Cerebellum (tissue), 4 donors: ENCODE measurements at places on chromosomes 6 and 20. TPM values are rescaled to one million over a fixed set of nuclear protein-coding genes. Genes with fewer than 3 reads are reported as not detected.

Gene HUS1B
- total RNA-seq: 3.8 TPM

Gene HLA-DOA
- total RNA-seq: 1.1 TPM

Gene HLA-G
- not detected for total RNA-seq

Gene HLA-DRB1
- 0.73 TPM for total RNA-seq

Gene NKX2-4
- total RNA-seq: not detected

Gene CFB
- total RNA-seq: 2.2 TPM

Gene GUCA1A
- 1.6 TPM for total RNA-seq

Gene MCHR2
- 0.91 TPM for total RNA-seq

- DNase-seq: no peak
These were observed 898.2 kb upstream of the MAP3K7 start for GRCh38 chr6:91485047-91485446.

- DNase-seq: no peak
These were observed 71.0 kb upstream of the SLC22A16 start for GRCh38 chr6:110547266-110547964.

Gene BCAS1
- total RNA-seq: 6.1 TPM

- peak; percentile 60 for DNase-seq
These were observed 8.8 kb upstream of the C20orf144 start for GRCh38 chr20:33653218-33653899.

GRCh38 chr6:111057074-111057752 is 30.1 kb upstream of the SLC16A10 start:
- DNase-seq: peak; percentile 60

DNA sequence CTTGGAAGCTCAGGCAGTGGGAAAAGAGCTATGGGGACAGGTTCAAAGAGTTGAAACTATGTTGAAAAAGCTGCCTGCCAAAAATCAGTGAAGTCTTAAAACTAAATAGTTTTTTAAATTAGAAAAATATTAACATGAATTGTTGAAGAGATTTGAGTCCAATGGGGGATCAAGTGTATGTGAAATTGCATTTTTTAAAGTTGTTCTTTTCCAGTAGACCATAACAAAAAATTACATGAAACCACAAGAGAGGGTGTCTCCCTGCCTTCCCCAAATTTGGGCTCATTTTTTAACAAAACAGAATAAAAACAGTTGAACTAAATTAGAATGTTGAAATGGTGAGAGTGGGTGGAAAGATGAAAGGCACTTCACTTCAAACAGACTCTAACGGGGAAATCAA is 31.5 kb upstream of the COL10A1 start:
- no peak for DNase-seq

- no peak for DNase-seq
These were observed 31.5 kb downstream of the RAB44 start for GRCh38 chr6:36729161-36729524.

Gene NRSN1
- 26.8 TPM for total RNA-seq

DNA sequence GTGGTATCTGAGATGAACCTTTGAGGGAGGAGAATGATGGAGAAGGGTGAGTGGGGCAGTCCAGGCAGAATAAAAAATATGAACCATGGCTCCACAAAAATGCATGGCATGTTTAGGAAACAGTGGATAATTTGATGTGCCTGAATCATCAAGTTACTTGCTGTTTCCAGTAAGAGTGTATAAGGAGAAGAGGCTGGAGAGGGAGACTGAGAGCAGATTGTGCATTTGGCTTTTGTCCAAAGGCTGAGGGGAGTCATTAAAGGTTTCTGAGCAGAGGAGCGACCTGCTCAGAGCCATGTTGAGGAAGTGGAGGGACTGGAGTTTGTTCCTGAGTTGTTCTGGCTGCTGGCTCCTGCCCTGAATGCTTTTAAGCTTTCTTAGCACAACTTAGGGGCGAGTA is 6.1 kb downstream of the MMP24 start:
- DNase-seq: peak; percentile 60

GRCh38 chr6:41652866-41653652 is 14.8 kb downstream of the MDFI start:
- DNase-seq: no peak

Gene PGK2
- total RNA-seq: not detected

Gene COL9A3
- 3.8 TPM for total RNA-seq

DNA sequence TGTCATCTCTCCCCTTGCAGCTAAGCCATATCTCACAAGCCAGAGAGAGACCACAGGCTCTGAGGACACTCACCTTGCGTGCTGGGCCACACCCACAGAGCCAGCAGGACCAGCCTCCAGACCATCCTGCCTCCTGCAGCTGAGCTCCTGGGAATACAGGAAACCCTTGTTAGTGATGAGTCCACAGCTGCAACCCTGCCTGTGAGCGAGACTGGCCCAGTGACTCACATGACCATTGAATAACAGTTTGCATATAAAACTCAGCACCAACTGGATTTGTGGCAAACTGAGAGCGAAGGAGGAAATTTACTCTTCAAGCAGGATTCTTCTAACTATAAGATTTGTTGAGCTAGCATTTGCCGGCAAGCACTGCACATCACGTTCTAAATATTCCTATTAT is 3.0 kb downstream of the THBS2 start:
- no peak for DNase-seq

- DNase-seq: no peak
These were observed 966 bp downstream of the CFAP206 start for GRCh38 chr6:87408721-87409155.

GRCh38 chr6:84546427-84546914 is 217.9 kb downstream of the TBX18 start:
- DNase-seq: no peak

Gene FAM229B
- total RNA-seq: 23.9 TPM

GRCh38 chr6:903761-904160 is 210.8 kb upstream of the EXOC2 start:
- no peak for DNase-seq
